ENCODE measurements at places on chromosomes 7 and 10. TPM values are rescaled to one million over a fixed set of nuclear protein-coding genes. Genes with fewer than 3 reads are reported as not detected.

SAMD9L gene
- 6.9 TPM for total RNA-seq

GRCh38 chr7:135164357-135165061 is 6.0 kb downstream of the CYREN start:
- peak; percentile 67 for DNase-seq

DNA sequence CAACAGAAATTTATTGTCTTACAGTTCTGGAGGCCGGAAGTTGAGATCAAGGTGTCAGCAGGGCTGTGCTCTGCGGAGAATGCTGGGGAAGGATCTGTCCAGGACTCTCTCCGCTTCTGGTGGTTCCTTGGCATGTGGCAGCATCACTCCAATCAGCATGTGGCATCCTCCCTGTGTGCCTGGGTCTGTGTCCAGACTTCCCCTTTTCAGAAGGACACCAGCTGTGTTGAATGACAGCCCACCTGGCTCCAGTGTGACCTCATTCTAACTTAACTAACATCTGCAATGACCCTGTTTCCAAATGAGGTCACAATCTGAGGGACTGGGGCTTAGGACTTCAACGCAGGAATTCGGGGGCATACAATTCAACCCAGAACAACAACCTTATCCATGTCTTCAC is 141.9 kb downstream of the BMS1 start:
- no peak for DNase-seq

DNA sequence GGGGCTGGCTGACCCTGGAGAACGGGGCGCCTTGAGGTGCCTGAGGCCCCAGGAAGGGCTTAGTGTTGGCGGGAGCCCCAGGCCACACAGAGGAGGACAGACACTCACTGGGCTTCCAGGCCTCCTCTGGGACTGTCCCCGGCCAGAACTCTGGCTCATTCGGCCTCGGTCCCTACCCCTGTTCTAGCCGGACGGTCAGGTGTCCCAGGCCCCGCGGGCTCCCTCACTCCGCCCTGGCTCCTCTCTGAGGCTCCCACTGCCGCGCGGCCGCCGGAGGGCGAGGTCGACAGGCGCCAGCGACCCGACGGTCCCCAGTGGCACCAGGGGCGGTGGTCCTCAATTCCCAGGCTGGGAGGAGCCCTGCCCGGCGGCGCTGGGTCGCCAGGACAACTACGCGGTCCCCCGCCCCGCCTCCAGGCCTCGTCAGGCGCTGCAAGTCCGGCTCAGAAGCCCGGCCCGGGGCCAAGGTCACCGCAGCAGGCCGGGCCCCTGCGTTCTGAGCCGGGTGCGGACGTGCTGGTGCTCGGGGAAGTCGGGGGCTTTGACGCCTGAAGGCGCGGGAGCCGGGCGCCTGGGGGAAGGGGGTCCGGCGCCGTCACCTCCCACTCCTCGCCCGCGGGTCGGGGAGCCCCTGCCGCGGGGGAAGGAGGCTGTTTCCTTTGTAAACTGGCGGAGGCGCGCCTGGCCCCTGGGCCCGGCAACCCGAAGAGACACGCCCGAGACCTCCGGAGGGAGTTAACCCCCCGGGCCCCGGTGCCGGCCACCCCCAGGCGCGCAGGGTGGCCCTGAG is 1.1 kb upstream of the PWWP2B start:
- peak; percentile 39 for DNase-seq

DNA sequence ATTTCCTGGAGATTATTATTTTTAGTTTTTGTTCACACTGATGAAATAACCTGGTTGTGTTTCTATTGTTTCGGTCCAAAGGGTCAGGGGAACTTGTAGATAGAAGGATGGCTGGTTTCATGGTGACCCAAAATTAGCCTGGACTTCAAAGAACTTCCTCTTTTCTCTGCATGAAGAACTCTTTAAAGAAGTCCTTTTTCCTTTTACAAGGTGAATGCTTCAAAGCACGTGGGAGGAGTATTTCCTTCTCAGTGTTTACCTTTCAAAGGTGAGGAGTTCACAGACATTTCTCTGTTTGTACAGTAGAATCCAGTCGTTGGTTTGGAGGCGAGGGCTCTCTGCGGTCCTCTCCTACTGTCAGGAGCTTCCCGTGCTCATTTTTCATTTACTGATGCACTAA is 561.7 kb downstream of the GATA3 start:
- DNase-seq, result no peak

GRCh38 chr7:5690931-5691473 is 90.5 kb downstream of the RNF216 start:
- no peak for DNase-seq

PDE6C gene
- total RNA-seq, result not detected

TCERG1L gene
- total RNA-seq, result not detected

DNA sequence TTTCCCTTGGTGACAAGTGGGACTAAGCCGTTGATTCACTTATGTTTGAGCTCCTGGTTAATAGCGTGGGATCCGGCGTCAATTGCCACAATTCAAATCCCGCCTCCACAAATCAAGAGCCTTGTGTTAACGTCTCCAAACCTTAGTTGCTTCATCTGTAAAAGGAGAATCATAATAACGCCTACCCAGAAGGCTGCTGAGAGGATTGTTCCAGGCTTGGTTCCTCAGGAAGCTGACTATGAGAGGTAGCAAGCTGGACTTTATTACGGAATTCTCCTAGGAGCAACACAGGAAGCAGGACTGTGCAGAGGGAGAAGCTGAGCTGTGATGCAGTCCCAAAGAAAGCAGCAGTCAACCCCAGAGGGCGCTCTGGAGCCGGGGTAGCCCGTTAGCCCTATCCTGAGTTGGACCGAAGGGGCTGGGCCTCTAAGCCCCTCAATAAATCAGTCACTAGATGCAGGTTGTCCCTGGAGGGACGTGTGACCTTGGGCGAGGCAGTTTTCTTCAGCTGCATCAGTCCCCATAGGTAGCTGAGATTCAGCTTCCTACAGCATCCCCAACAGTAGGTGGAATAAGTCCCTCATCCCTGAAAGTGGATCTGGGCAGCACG is 6.9 kb upstream of the BAG3 start:
- no peak for DNase-seq
